Caki2 (cell line): ENCODE measurements at places on chromosomes 7 and 10. TPM values are rescaled to one million over a fixed set of nuclear protein-coding genes. Genes with fewer than 3 reads are reported as not detected.

- DNase-seq, result no peak
Observed at GRCh38 chr7:69937097-69937496, 338.8 kb downstream of the AUTS2 start.

Gene ABCA13
- 2.8 and 6.3 TPM in 2 replicates for total RNA-seq

DNA sequence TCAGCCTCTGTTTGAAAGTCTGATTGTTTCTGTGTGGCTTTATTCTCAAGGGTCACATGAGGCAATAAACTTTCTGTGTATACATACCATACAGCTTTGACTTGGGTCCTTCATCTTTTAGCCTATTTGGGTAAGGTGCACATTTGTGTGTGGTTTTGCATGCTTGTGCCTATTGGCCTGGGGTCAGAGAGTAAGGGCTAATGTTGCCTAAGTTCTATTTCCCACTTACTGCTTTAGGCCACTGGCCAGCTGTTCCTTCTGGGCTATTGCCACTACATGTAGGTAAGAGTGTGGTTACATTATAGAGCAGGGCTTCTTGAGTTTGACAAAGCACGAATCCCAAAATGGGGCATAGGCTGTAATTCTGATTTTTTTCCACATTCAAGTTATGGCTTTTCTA, 21.8 kb downstream of the BBIP1 start:
- DNase-seq, result no peak

Gene LIPK
- total RNA-seq, result not detected in 2 replicates

GRCh38 chr10:61404751-61405150, 48.4 kb downstream of the TMEM26 start:
- no peak for DNase-seq

DNA sequence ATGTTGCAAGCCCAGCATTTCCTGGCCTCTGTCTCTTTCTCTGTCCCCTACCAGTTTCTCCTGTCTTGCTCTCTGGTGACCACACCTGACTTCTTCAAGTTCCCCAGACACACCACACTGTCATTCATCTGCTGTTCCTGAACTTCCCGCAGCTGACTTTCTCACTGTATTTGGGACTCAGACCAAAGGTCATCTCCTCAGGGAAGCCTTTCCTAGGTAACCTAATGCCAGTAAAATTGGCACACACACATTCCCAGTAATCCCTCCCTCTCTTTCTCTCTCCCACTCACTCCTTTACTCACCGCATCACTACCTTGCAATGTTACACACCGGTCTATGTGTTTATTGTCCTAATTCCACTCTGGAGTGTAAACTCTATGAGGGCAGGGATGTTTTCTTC, 81.7 kb downstream of the ELMO1 start:
- no peak for DNase-seq

DNA sequence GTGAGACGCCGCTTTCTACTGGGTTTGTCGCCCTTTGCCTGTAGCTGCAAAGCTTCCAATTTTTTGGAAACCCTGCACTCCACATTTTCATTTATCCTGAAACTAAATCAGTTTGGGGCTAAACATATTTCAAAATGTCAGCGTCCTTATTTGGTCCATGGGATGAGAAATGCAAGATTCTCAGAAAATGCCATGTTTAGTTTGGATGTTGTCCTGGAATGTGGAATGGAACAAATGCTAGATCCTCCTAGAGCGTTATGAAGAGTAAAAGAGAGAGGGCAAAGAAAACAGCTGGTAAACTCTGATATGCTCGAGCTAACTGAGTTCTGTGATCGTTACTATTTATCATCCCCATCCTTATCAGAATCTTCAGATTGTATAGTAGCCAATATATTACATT, 236.9 kb downstream of the KLF6 start:
- DNase-seq, result no peak

DNA sequence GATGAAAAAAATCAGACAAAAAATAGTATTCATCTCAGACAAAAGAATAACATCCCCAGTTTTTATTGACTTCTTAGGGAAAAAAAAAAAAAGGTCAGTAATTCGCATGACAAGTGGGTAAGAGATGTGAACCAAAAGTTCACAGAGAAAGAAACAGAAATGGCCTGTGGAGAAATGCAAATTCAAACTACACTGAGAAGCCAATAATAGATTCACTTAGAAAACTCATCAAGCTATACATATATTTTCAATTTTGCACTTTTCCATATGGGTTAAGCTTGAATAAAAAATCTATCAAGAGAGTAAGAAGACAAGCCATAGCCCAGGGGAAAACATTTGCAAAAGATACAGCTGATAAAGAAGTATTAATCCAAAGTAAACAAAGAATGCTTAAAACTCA, 28.0 kb downstream of the HERC4 start:
- no peak for DNase-seq

DNA sequence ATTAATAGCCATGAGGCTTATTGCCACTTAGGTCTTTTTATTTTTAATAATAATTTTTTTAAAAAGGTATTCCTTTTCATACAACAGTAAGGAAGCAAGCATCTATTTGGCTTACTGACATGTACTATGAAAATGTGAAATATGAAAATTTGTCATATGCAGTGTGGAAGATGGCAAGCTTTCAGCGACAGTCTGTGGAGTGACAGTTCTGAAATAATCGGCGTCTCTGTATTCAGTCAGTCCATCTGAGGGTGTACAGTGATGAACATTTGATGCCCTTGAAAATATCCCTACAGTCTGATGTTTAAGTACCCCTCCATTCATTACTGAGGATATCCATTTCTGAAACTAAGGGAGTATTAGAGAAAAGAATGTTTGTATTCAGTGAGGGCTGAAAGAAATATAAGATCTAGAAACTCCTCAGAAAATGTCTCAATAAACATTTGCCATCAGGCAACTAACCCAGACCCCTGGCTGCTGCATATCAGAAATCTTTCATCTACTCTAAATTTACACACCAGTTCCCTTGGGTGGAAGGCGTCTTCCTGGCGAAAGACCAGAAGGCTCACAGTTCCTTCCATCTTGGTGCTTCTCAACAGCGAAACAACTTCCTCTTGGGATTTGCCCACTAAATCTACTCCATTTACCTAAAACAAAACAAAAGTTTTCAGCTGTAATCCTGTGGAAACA, 440.6 kb downstream of the PARD3 start:
- no peak for DNase-seq

GRCh38 chr7:98034081-98035035, 44.4 kb upstream of the OCM2 start:
- DNase-seq, result no peak

GRCh38 chr10:126734015-126734414, 63.5 kb upstream of the C10orf90 start:
- no peak for DNase-seq

DNA sequence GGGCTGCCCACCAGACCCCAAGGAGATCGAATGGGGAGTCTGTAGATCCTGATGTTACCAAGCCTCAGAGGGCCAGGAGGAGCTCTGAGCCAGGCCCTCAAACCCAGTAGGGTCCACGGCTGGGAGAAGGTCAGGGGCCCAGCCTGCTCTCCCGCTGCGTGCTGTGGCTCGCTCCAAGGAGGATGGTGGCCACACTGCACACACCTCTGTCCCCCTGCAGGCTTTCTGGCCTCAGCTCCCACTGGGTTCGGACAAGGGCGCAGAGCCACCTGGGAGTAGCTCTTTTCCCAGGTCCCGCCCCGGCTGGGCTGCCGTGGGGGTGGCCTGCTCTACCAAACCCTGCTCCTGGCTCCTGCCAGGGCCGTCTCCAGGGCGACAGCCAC, 175.8 kb downstream of the ZNF248 start:
- no peak for DNase-seq

Gene NANOS1
- total RNA-seq, result 22.5 and 27.9 TPM in 2 replicates
